SK-MEL-5 (cell line): ENCODE measurements at places on chromosomes 3 and 15. TPM values are rescaled to one million over a fixed set of nuclear protein-coding genes. Genes with fewer than 3 reads are reported as not detected.

The VILL gene
- total RNA-seq: 3.6 and 3.7 TPM in 2 replicates

The CFAP20DC gene
- total RNA-seq: 5.5 and 5.7 TPM in 2 replicates

GRCh38 chr3:14235912-14236295 is 57.3 kb downstream of the LSM3 start:
- DNase-seq: no peak

DNA sequence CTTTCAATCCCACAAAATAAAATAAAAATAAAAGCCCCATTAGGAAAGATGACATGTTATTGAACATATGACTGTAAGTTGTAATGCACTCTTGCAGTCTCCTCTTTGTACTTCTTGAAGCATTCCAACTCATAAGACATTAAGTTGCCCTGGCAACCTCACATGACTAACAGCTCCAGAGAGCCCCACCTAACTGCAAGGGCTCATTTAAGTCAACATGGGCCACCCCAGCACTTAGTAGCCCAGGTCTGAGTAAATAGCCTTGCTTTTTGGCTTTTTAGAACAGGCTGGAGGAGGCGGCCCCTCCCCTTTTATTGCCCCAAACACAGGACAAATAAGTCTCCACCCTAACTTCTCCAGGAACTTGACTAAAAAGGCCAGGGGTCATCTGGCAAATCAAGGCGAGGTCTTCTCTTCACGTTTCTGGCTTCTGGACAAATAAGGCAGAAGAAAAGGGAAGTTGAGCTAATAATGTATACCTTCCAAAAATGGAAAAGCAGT is 135.1 kb downstream of the TMCO5A start:
- peak; percentile 38 for DNase-seq
